Left kidney (tissue), 8 donors: ENCODE measurements at places on chromosomes 16 and 17.

- DNase-seq, result no peak
Measured at GRCh38 chr17:61469949-61470348, 17.7 kb downstream of the TBX4 start.

GRCh38 chr17:15910791-15911190 lies 34.1 kb upstream of the ADORA2B start:
- DNase-seq, result no peak

DNA sequence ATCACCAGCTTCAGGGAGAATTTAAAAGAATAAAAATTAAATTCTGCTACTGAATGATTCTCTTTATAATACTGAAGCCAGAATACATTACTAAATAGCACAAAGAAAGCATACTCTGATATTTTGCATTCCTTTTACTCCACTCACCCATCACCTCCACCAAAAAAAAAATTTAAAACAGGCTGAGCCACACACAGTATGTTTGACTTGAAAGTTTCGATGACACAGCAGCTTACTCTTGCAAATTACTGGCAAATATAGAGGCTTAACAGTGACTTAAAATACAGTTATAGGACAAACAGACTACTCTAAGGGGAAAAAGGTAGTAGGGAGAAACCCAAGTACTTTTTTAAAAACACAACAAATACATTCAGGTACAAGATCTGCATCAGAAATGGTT lies 39.2 kb downstream of the GPATCH8 start:
- no peak for DNase-seq

- DNase-seq, result no peak
Measured at GRCh38 chr17:58760248-58760647, 4.6 kb downstream of the PPM1E start.

DNA sequence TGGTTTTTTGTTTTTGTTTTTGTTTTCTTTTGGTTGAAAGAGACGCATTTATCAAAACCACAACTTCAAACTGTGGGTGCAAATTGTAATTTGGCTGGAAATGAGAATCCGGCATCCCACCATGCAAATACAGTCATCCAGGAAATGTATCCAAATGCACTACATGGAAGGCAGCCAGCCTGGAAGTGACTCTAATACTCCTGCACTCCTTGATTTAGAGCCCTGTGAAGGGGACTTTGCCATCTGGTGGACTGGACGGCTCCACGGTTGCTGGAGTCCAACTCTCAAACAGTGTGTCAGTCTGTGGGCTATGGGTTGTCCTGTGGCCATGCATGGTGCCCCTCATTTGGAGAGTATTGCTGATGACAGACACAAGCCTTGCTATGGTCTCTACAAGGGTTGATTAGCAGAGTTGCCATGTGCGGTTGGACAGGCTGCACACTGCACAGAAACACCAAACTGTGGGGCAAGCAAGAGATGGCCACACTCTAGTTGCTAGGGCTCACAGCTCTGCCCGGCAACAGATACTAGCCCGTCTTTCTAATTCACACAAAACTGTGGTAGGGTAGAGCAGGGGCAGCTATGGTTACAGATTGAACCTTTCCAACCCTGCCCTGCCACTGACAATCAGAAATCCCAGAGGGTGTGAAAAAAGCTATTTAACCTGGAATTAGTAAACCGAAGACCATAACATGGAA lies 62.4 kb downstream of the VAT1L start:
- DNase-seq, result no peak
